ENCODE measurements at places on chromosomes 2 and 18. TPM values are rescaled to one million over a fixed set of nuclear protein-coding genes. Genes with fewer than 3 reads are reported as not detected.

The MPHOSPH10 gene
- polyA plus RNA-seq: 8.2 TPM

The TEKT4 gene
- not detected for polyA plus RNA-seq

The CLEC4F gene
- polyA plus RNA-seq: not detected

The ATAD2B gene
- 1.6 TPM for polyA plus RNA-seq

The WDR75 gene
- polyA plus RNA-seq: 8.0 TPM

The ASXL2 gene
- polyA plus RNA-seq: 4.9 TPM

The NDUFS1 gene
- 55.6 TPM for polyA plus RNA-seq

The PRLH gene
- not detected for polyA plus RNA-seq

The MAPK4 gene
- 28.3 TPM for polyA plus RNA-seq

The CRACDL gene
- polyA plus RNA-seq: 40.7 TPM

The PCARE gene
- polyA plus RNA-seq: not detected

The ZAP70 gene
- not detected for polyA plus RNA-seq

The KIF1A gene
- 574 TPM for polyA plus RNA-seq

The FER1L5 gene
- not detected for polyA plus RNA-seq

The CASP10 gene
- polyA plus RNA-seq: 1.1 TPM

The ZSWIM2 gene
- polyA plus RNA-seq: not detected

The SAG gene
- not detected for polyA plus RNA-seq

The BMP10 gene
- polyA plus RNA-seq: not detected

The APCDD1 gene
- 36.8 TPM for polyA plus RNA-seq

The LYPD6B gene
- 0.22 TPM for polyA plus RNA-seq

The MAL gene
- polyA plus RNA-seq: 206 TPM

The DSG4 gene
- polyA plus RNA-seq: not detected

The ABCG8 gene
- polyA plus RNA-seq: not detected

The RAD51AP2 gene
- not detected for polyA plus RNA-seq

The PNKD gene
- 119 TPM for polyA plus RNA-seq

The CXCR1 gene
- 0.49 TPM for polyA plus RNA-seq

The MC2R gene
- polyA plus RNA-seq: not detected

The ACADL gene
- 0.81 TPM for polyA plus RNA-seq

The DLX2 gene
- polyA plus RNA-seq: 0.17 TPM

The NRP2 gene
- 10.2 TPM for polyA plus RNA-seq

The GNAL gene
- polyA plus RNA-seq: 2.7 TPM

The ALPG gene
- polyA plus RNA-seq: not detected

The CDK15 gene
- polyA plus RNA-seq: not detected

The ADCYAP1 gene
- polyA plus RNA-seq: 29.7 TPM

The DYSF gene
- 41.9 TPM for polyA plus RNA-seq

The SMYD1 gene
- 0.19 TPM for polyA plus RNA-seq

All from brain (organoid and tissue), 16 donors.